ENCODE measurements at places on chromosomes 12 and 14. TPM values are rescaled to one million over a fixed set of nuclear protein-coding genes. Genes with fewer than 3 reads are reported as not detected.

The PRH2 gene
- total RNA-seq: not detected

The DENND5B gene
- 18.9 TPM for total RNA-seq

The TM9SF1 gene
- 63.5 TPM for total RNA-seq

The TSPAN11 gene
- not detected for total RNA-seq

The AQP6 gene
- total RNA-seq: 0.17 TPM
